ENCODE measurements at places on chromosomes 7 and 10. TPM values are rescaled to one million over a fixed set of nuclear protein-coding genes. Genes with fewer than 3 reads are reported as not detected.

DNA sequence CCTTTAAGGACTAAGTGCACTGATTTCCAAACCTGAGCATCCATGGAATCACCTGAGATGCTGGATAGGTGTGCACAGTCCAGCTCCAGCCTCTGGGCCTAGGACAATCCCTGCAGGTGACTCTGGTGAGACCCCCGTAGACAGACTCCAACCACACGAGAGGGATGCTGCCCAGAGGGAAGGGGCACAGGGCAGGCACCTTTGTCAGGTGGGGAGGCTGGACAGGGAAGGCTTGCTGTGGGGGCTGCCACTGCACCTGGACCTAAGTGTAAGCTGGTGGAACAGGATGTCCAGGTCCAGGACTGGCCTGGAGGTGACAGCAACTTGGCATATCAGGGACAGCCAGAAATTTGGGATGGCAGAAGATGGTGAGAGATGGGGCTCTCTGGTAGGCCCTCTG, 45.1 kb upstream of the CTBP2 start:
- DNase-seq: no peak

Gene AIFM2
- total RNA-seq: 10.5 TPM

DNA sequence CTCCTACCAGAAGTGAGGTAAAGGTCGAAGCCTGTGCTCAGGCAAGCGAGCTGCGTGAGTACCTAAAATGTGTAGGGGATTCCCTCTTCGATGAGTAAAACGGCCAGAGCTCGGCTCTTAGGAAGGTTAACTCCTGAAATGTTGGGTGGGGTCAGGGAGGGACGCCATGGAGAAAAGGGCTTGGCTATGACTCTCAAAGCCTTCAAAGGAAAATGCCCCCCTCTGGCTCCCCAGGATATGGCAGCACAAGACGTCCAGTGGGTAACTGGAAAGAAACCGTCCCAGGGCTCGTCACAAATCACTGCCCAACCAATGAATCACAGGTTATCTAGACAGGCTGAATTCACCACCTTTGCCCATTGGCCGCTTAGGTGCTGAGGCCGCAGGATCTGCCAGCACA, 58.0 kb downstream of the CALML3 start:
- no peak for DNase-seq

GRCh38 chr7:93913197-93913596, 6.8 kb downstream of the GNGT1 start:
- DNase-seq: no peak

- DNase-seq: no peak
Measured at GRCh38 chr10:7194571-7194970, 216.3 kb downstream of the SFMBT2 start.

Gene NUTM2E
- 0.13 TPM for total RNA-seq

- no peak for DNase-seq
Measured at GRCh38 chr7:139730746-139731612, 46.8 kb downstream of the HIPK2 start.

GRCh38 chr10:59302381-59302780, 60.0 kb downstream of the FAM13C start:
- DNase-seq: no peak

Gene CRYGN
- total RNA-seq: not detected

GRCh38 chr7:18408461-18408860, 87.1 kb upstream of the HDAC9 start:
- DNase-seq: no peak

Gene HABP2
- not detected for total RNA-seq
